ENCODE measurements at places on chromosomes 12 and 14.

DNA sequence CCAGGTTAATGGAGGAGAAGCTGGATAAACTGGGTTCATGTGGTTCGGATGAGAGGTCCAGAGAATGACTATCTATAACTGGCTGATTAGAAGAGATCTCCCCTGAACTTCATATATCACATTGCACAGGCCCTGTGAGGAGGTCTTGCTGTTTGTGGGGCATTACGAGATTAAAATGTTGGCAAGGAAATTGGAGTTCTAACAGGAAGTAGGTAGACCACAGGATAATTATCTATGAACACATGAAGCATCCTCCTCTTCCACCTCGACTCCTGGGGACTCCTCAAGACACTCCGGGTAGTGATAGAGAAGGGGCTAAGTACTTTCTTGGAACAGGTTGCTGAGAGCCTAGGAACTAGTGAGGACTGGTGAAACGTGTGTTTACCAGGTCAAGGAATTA is 418.8 kb downstream of the KCNH5 start:
- DNase-seq, result no peak

DNA sequence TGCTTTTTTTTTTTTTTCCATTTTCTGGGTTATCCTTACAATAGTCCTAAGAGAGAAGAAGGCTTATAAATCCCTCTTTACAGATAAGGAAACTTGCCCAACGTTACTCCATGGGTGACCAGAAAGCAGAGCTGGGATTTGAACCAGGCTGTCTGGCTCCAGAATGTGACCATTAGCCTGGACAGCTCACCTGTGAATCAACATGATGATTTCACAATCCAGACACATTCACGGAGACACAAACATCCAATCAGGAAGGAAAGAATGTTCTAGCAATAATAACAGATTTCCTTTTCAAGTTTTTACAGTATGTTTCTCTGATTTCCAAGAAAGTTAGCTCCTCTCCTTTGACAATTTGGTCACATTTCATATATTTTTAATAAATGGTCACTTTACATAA is 118.3 kb downstream of the GALC start:
- DNase-seq, result no peak

- no peak for DNase-seq
Observed at GRCh38 chr12:114696443-114697242, 12.7 kb upstream of the TBX3 start.

- DNase-seq, result no peak
Observed at GRCh38 chr14:40402957-40403356, 970.7 kb upstream of the FBXO33 start.

GRCh38 chr14:68384335-68384734 is 408.5 kb downstream of the ZFP36L1 start:
- no peak for DNase-seq
